ENCODE measurements at places on chromosomes 11 and 22. TPM values are rescaled to one million over a fixed set of nuclear protein-coding genes. Genes with fewer than 3 reads are reported as not detected.

ENTHD1 gene
- total RNA-seq = not detected

DNA sequence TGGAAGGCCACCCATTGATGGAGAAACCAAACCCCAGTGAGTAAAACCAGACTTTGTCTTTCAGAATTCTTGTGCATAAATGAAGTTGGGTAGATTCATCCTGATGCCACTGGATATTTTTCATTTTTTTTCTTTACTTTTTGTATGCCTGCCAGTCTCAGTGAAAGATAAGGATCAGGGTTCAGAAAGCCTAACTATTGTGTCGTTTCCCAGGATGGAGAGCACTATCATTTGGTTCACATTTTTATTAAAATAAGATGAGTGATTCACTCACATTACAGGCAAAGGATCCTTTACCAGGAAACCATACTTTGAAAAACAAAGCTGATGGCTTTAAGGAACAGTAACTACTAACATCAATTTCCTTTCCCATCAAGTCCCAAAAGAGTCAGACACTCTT lies 52.0 kb downstream of the ARFGAP2 start:
- no peak for DNase-seq

GRCh38 chr11:26331911-26332571 lies at the start of gene ANO3:
Gene ANO3 (plus strand): TSS chr11:26332130. CDS start chr11:26332276, 146 bp downstream.
- peak; percentile 55 for DNase-seq

OMP gene
- 1.0 TPM for total RNA-seq

- no peak for DNase-seq
These were observed 8.7 kb downstream of the ME3 start for GRCh38 chr11:86663761-86664160.

KDM4D gene
- 0.26 TPM for total RNA-seq

SERHL2 gene
- 0.93 TPM for total RNA-seq

- peak; percentile 68 for DNase-seq
These were observed 8.6 kb upstream of the CD82 start for GRCh38 chr11:44556735-44557409.

NPAS4 gene
- not detected for total RNA-seq

- DNase-seq = no peak
These were observed 80.1 kb downstream of the EMSY start for GRCh38 chr11:76524919-76525318.

NAA40 gene
- total RNA-seq = 5.5 TPM

- peak; percentile 77 for DNase-seq
These were observed 882 bp downstream of the CYB5R2 start for GRCh38 chr11:7672276-7672959.

DNA sequence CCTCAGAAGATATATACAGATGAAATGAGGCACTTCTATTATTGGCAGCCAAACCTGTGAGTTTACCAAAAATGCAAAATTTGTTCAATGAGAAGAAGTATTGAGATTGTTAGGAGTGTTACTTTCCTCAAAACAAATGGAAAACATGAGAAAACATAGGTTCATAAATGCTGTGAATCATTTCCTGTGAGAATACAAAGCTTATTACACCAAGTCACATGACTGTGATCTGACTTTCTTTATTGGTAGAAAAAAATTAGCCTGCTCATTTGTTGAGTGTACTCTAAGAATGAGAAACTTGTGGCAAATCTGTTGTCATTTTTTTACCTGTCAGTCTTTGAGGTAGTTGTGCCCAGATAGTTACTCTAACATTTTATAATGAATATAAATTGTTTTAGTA lies 215.1 kb downstream of the TMEM135 start:
- DNase-seq = no peak

GRCh38 chr11:33835143-33835878 lies 56.6 kb downstream of the LMO2 start:
- DNase-seq = no peak

SCUBE2 gene
- total RNA-seq = 0.19 TPM

- no peak for DNase-seq
These were observed 79.3 kb downstream of the MICAL2 start for GRCh38 chr11:12189543-12190235.

DMC1 gene
- not detected for total RNA-seq

NEFH gene
- total RNA-seq = not detected

DNA sequence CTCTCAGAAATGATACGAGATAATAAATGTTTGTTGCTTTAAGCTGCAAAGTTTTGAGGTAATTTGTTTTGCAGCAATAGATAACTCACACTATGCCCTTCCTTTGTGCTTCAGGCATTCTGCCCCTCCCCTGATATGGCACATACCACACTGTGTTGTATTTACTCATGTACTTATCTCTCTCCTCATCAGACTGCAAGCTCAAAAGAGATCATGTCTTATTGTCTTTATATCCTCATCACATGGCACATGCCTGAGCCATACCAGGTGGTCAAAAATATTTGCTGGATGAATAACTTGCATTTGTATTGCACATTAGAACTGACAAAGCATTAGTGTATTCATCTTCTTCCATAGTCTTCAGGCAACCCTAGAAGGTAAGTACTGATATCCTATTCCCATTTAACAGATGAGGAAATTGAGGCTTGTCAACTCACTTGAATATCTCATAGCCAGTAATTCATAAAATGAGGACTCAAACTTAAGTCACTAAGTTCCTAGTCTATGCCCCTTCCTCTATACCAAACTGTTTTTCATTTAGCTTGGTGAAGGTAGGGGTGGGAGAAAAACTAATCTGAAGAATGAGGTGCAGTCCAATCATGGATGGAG lies 83.9 kb upstream of the EED start:
- DNase-seq = no peak
